ENCODE measurements at places on chromosomes 16 and 17. TPM values are rescaled to one million over a fixed set of nuclear protein-coding genes. Genes with fewer than 3 reads are reported as not detected.

The ZNF747 gene
- polyA plus RNA-seq: 5.8 TPM

The DLX3 gene
- not detected for polyA plus RNA-seq

The RGS9 gene
- 1.3 TPM for polyA plus RNA-seq

The LASP1 gene
- polyA plus RNA-seq: 79.7 TPM

The OTOA gene
- 0.02 TPM for polyA plus RNA-seq

Measured in SK-N-SH (cell line).